ENCODE measurements at places on chromosomes 1 and 21.

GRCh38 chr1:246292571-246292970 lies 214.5 kb downstream of the SMYD3 start:
- no peak for DNase-seq

DNA sequence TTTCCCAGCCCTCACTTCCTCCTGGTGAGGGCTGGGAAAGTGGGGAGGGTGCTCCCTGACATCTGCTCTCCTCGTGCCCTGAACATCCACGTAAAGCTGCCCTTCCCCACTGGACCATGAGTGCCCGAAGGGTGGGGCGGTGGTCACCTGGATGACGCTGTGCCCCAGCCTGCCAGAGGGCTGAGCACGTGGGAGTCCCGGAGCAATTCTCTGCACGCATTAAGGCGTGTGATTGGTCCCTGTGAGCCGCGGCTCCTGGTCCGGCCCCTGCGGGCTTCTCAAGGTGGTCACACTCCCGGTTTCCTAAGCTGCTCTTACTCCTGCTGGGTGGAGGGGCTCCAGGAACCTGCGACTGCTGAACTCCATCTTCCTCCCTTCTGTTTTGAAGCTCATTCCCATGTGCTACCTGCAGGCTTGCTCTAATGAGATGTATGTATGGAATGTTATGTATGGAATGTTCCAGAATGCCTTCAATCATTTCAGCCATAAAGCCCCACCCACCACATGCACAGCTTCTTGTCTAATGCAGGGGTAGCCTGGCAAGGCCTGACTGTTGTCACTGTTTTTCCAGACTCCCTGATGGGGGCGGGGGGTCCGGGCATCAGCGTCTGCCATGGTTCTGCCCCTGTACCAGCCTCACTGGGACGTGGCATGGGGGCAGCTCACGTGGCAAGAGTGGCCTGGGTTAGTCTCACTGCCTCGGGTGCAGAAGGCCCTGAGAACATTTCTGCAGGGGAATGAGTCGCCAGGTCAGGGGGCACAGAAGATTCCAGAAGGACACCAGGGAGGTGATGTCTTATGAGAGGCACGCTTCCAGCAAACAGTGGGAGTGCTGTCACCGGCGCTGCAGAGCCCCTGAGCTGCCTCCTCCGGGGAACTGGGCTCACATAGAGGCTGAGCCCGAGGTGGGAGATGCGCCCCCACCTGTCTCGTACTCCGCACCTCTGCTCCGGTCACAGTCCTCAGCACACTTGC lies 19.4 kb downstream of the KRTAP10-1 start:
- no peak for DNase-seq

DNA sequence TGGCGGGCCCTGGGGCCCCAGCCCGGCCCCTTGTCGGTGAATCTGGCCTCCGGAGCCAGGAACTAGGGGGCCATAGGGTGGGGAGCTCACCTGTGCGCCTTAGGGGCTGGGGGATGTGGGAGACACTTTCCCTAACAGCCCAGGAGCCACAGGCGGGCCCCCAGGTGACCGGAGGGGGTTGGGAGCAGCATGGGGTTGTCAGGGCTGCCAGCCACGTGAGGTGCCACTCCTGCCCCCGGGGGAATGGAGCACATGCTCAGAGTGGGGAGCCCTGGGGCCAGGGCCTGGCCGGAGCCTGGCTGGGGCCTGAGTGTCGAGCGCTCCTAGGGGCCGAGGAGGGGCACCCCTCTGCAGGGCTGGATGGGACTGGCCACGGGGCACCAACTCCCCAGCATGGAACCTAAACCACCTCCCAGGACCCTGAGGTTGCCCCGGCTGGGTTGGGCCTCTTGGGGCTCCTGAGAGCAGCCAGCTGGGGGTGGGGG lies 19.9 kb downstream of the PRXL2B start:
- no peak for DNase-seq

DNA sequence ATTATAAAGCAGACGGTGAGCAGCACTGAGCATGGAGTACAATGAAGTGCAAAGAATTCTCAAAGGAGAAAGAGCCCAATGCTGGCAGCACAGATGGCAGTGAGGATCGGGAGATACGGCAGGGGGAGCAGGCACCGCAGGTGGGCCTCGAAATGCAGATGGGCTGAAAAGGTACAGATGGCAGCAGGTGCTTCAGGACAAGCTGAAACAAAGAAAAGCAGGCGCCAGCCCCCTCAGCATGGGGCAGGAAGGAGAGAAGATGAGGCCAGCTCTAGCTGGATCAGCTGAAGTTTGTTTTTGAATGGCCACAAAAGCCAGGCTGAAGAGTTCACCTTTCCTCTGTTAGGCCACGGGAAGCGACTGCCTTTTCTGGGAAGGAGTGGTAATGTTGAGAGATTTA lies 7.7 kb downstream of the CFAP298 start:
- no peak for DNase-seq

DNA sequence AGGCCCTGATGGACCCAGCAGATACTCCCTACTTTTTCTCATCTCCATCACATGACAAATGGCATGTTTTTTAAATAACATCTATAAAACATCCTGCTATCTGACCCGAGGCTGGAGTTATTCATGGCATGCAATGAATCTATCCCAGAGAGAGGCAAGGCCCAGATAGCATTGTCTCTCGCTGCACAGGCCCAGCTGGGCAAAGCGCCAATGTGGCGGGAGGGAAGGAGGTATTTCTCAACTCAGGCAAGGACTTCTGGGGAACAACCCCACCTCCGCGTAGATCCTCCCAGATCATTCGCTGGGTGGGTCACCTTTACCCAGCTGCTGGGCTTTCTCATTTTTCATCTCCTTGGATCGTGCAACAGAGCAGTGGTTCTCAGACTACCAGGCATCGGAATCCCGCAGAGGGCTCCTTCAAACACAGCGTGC lies 59.8 kb downstream of the ERG start:
- no peak for DNase-seq

- no peak for DNase-seq
Observed at GRCh38 chr1:26861889-26862378, 1.0 kb upstream of the SFN start.

DNA sequence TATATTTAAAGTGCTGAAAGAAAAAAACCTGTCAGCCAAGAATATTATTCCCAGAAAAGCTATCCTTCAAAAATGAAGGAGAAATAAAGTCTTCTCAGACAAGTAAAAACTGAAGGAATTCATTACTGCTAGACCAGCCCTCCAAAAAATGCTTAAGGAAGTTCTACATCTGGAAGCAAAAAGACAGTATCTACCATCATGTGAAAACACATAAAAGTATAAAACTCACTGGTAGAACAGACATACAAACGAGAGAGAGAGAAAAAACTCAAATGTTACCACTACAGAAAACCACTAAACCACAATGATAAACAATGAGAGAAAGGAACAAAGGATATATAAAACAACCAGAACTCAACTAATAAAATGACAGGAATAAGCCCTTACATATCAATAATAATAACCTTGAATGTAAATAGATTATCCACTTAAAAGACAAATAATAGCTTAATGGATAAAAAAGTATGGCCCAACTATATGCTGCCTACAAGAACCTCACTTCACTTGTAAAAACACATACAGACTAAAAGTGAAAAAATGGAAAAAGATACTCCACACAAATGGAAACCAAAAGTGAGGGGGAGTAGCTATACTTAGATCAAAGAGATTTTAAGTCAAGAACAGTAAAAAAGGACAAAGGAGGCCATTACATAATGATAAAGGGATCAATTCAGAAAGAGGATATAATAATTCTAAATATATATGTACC lies 22.0 kb downstream of the NSL1 start:
- DNase-seq, result no peak
